ENCODE measurements at places on chromosomes 5 and 9. TPM values are rescaled to one million over a fixed set of nuclear protein-coding genes. Genes with fewer than 3 reads are reported as not detected.

DNA sequence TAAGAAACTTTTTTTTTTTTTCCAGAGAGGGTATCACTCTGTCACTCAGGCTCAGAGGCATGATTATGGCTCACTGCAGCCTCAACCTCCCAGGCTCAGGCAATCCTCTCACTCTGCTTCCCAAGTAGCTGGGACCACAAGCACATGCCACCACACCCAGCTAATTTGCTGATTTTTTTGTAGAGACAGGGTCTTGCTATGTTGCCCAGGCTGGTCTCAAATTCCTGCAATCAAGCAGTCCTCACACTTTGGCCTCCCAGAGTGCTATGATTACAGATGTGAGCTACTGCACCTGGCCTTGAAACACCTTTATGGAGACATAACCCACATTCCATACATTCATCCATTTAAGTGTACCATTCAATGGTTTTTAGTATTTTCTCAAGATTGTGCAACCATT, 23.7 kb upstream of the CCDC180 start:
- H3K27me3 ChIP-seq: no peaks in the 10 kb centered on the region
- H3K4me1 ChIP-seq: peaks cover 5% of the 10 kb centered on the region
- no peak for DNase-seq
- H3K36me3 ChIP-seq: peaks cover 73% of the 10 kb centered on the region
- H3K27ac ChIP-seq: peak overlapping the region; percentile 1
- H3K4me3 ChIP-seq: no peak overlapping the region

DNA sequence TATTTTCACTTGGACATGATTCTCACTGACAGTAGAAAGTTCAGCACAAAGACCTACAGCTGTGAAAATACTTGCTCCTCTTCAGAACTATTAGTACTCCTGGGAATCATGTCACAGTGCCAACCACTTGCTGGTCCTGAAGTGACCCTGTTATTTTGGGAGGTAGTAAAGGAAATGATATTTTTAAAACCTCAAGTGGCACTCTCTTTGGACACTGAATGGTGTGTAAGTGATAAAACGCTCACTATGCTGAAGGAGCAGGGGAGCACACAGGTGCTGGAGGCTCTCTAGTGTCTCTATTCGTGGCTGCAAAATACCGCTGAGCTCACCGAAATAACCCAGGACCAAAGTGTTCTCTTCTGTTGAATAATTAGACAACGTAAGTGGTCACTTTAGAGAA, 76.9 kb upstream of the SPATA31D4 start:
- no peaks in the 10 kb centered on the region for H3K27me3 ChIP-seq
- H3K36me3 ChIP-seq: no peaks in the 10 kb centered on the region
- no peaks in the 10 kb centered on the region for H3K4me1 ChIP-seq
- DNase-seq: no peak
- no peak overlapping the region for H3K4me3 ChIP-seq

SLC6A19 gene
- not detected for polyA plus RNA-seq

DNA sequence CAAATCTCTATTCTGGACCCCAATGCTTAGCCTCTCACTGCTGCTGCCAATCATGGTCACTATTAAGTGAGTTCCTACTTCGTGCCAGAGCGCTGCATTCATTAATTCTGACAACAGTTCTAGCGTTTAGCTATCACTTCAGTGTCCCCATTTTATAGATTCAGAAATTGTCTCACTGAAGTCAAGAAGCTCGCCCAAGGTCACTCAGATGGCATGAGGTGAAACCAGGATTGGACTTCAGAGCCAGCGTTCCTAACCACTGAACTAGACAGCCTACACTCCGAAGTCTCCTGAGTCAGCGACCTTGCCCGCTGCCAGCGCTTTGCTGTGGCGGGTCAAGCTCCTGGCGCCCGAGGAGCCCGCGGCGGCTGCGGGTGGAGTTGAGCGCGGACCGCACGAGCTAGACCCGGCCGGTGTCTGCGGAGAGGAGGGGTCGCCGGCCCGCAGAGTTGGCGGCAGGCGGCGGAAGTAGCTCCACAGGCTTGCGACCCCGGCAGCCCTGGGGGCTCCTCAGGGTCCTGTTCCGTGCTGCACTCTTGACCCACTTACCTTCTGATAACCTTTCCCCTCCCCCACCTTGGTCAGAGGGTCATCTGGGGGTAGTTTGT, 2.1 kb upstream of the GABRB2 start:
- no peak overlapping the region for H3K27ac ChIP-seq
- peaks cover 9% of the 10 kb centered on the region for H3K4me1 ChIP-seq
- peaks cover 18% of the 10 kb centered on the region for H3K27me3 ChIP-seq
- no peak for DNase-seq
- peak overlapping the region; percentile 1 for H3K4me3 ChIP-seq
